ENCODE measurements at places on chromosomes 4 and X. TPM values are rescaled to one million over a fixed set of nuclear protein-coding genes. Genes with fewer than 3 reads are reported as not detected.

DNA sequence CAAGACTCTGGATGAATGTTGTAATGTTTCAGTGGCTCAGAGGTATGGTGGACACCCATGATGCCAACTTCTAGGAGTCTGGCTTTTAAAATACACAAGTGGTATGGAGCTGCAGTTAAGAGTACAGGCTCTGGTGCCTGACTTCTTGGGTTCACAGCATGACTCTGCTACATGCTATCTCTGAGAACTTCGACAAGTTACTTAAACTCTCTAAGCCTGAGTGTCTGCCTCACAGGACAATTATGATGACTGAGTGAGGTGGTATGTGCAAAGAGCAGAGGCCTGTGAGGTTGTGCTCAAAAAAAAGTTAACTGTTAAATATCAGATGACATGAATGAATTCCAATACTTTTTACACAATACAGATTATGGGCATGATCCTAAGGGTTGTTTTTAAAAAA is 90.9 kb upstream of the SRD5A3 start:
- H3K4me3 ChIP-seq, result no peak overlapping the region
- no peaks in the 10 kb centered on the region for H3K27me3 ChIP-seq
- DNase-seq, result no peak

- no peaks in the 10 kb centered on the region for H3K27me3 ChIP-seq
- H3K36me3 ChIP-seq, result no peaks in the 10 kb centered on the region
- H3K4me3 ChIP-seq, result no peak overlapping the region
Observed at GRCh38 chrX:72712094-72712755, 1.9 kb downstream of the PHKA1 start.

GRCh38 chr4:46937493-46937892 is 28.4 kb upstream of the COX7B2 start:
- no peak overlapping the region for H3K27ac ChIP-seq
- DNase-seq, result no peak
- H3K36me3 ChIP-seq, result no peaks in the 10 kb centered on the region
- no peak overlapping the region for H3K4me3 ChIP-seq
- H3K27me3 ChIP-seq, result no peaks in the 10 kb centered on the region

GRCh38 chr4:25575611-25576010 is 80.0 kb upstream of the SLC34A2 start:
- H3K4me3 ChIP-seq, result no peak overlapping the region
- no peaks in the 10 kb centered on the region for H3K4me1 ChIP-seq
- no peaks in the 10 kb centered on the region for H3K36me3 ChIP-seq
- no peak overlapping the region for H3K27ac ChIP-seq
- DNase-seq, result no peak
- no peaks in the 10 kb centered on the region for H3K27me3 ChIP-seq

- no peak for DNase-seq
- H3K4me3 ChIP-seq, result no peak overlapping the region
- H3K4me1 ChIP-seq, result no peaks in the 10 kb centered on the region
- no peaks in the 10 kb centered on the region for H3K36me3 ChIP-seq
Observed at GRCh38 chrX:35841872-35842271, 43.7 kb downstream of the MAGEB16 start.

NIPAL1 gene
- 32.1 TPM for total RNA-seq

HNRNPH2 gene
- total RNA-seq, result 37.3 TPM

- DNase-seq, result no peak
- H3K36me3 ChIP-seq, result no peaks in the 10 kb centered on the region
- H3K27ac ChIP-seq, result no peak overlapping the region
- H3K4me1 ChIP-seq, result no peaks in the 10 kb centered on the region
- H3K4me3 ChIP-seq, result no peak overlapping the region
Observed at GRCh38 chr4:40185830-40186664, 10.8 kb upstream of the RHOH start.

DNA sequence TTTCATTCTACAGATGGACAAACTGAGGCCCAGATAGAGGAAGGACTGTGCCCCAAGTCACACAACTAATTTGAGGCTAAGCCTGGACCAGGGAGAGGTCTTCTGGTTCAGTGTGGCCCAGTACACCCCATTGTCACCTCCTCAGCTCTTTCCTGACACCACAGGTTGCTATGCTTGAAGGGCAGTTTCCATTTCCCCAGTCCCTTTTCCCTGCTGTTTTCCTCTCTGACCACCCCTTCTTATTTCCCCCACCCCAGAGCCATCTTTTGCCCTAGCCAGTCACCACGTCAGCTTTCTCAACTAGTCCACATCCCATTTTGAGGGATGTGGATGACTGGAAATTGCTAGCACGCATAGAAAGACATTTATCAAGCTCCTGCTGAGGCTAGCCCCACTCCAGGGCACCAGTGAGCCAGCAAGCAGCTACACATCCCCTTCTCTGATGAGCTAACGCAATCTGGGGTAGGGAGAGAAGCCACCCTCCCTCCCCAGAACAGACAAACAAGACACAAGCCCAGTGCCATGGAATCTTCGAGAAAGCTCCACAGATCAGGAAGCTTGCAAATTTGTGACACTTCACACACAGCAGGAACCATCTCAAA is 1.3 kb downstream of the GABRE start:
- H3K36me3 ChIP-seq, result peaks cover 15% of the 10 kb centered on the region
- peak overlapping the region; percentile 88 for H3K27ac ChIP-seq
- no peaks in the 10 kb centered on the region for H3K27me3 ChIP-seq

GRCh38 chr4:185865901-185866328 is 53.9 kb upstream of the SORBS2 start:
- no peak overlapping the region for H3K4me3 ChIP-seq
- no peaks in the 10 kb centered on the region for H3K4me1 ChIP-seq
- DNase-seq, result no peak
- H3K27ac ChIP-seq, result no peak overlapping the region
- H3K36me3 ChIP-seq, result no peaks in the 10 kb centered on the region

DNA sequence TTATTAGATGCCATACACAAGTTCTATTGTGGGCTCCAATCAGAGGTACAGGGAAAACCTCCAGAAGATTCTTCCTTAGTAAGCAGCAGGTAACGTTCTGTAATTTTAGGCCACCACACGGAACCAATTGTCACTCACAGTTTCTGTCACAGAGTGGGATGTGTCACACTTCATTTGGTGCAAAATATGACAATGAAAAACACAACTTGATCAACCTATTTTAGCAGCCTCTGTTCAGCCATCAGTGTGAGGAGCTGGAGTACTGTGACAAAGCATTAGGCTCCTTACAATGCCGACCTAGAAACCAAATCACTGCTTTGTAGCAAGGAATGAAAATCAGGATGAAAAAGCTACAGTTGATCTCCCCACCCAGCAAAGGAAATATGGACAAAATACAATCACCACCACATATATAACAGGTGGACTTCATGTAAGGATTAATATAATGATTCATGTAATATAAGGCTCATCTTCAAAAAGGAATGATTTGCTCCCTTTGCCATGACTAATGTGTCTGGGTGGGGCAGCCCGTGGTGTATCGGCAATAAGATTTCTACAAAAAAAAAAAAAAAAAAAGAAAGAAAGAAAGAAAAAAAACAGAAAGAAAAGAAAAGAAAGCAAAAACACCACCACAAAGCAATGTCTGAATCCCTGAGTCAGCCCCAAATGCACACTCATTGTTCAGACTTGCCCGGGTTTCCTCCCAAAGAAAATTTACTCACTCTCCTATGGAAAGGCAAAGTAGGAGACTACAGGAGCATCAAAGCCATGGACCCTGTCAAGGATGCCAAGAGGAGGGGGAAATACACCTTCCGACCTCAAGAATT is 36.0 kb downstream of the SLC9A7 start:
- H3K4me1 ChIP-seq, result no peaks in the 10 kb centered on the region
- H3K4me3 ChIP-seq, result no peak overlapping the region
- H3K27ac ChIP-seq, result no peak overlapping the region
- no peaks in the 10 kb centered on the region for H3K36me3 ChIP-seq

DNA sequence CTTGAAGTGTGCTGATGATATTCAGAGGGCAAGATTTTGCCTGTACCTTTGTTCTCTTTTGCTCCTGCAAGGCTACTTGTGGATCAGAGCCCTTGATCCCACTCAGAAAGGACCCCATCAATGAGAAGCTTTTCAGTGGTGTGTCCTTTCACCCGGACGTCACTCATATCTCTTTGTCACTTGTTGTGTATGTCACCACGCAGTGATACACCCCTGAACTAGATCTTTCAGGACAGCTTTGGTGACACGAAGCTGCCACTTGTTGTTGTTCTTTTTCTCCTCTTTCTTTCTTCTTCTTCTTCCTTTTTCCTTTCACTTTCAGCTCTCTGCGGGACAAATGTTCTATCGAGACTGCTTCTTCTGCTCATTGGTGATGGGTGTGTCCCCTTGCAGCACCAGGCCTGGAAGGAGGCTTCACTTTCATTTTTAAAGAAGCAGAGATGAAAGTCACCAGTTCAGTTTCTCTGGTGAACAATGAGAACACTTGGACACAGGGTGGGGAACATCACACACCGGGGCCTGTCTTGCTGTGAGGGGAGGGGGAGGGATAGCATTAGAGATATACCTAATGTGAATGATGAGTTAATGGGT is 83.6 kb downstream of the NBDY start:
- H3K4me1 ChIP-seq, result peaks cover 16% of the 10 kb centered on the region
- peak overlapping the region; percentile 7 for H3K4me3 ChIP-seq
- H3K27ac ChIP-seq, result peak overlapping the region; percentile 66
- no peaks in the 10 kb centered on the region for H3K27me3 ChIP-seq
- DNase-seq, result no peak
- no peaks in the 10 kb centered on the region for H3K36me3 ChIP-seq

- no peaks in the 10 kb centered on the region for H3K4me1 ChIP-seq
- H3K4me3 ChIP-seq, result no peak overlapping the region
- DNase-seq, result no peak
- no peaks in the 10 kb centered on the region for H3K36me3 ChIP-seq
- no peaks in the 10 kb centered on the region for H3K27me3 ChIP-seq
Observed at GRCh38 chrX:30822764-30823163, 66.3 kb downstream of the TAB3 start.

DNA sequence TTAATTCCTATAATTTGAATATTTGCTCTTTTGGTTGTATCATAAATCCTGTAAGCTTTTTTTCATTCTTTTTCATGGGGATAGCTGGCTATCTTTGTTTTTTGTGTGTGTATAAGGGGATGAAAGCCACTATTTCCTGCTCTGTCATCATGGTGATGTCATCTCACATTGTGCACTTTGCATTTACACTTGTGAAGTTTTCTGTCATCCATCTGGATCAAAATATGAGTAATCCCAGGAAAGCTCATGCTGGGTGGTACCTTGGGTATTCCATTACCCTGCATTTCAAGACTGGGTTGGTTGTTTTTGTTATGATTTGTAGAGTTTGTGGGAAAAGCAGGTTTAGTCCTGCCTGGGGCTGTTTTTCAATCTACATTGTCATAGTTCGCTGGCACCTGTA is 367.3 kb downstream of the CHIC1 start:
- no peak overlapping the region for H3K27ac ChIP-seq
- no peaks in the 10 kb centered on the region for H3K36me3 ChIP-seq
- H3K27me3 ChIP-seq, result no peaks in the 10 kb centered on the region

MAGEA10 gene
- total RNA-seq, result not detected

RBM46 gene
- total RNA-seq, result not detected

DNA sequence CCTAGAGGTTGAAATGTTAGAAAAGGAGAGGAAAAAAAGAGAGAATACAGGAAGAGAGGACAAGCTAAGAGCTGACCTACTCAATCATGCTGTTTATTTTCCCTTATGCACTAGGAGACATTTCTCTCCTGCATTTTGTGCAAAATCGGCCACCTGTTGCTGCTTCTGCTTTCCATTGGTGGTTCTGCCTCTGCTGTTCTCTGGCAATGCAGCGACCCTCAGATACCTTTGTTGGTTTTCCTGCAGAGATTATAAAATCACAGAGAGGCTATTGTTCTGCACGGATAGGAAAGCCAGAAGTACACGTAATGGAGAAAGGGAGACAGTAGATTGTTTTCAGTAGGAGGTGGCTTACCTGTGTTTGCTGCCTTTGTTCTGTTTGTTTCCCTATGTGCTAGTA is 108.9 kb downstream of the UNC5C start:
- peak overlapping the region; percentile 38 for H3K27ac ChIP-seq
- H3K36me3 ChIP-seq, result no peaks in the 10 kb centered on the region
- no peaks in the 10 kb centered on the region for H3K27me3 ChIP-seq
- DNase-seq, result no peak
- no peaks in the 10 kb centered on the region for H3K4me1 ChIP-seq
- no peak overlapping the region for H3K4me3 ChIP-seq

EXOC1L gene
- not detected for total RNA-seq

DNA sequence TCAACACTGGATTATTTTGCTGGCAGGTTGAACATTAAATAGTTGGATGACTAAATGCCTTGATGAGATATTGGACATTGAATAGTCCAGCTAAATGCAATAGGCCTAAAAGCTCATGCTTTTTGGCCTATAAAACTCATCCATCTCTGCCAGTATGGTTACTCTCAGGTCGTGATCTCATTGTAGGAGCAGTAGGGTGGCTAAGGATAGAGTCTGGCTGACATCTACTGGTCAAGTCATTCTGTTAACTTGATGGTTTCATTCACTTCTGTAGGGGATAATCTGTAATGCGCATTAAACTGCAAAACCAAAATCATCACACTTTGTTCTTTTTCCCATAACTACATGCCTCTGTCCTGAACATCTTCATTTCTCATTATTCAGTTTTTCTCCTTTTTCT is 227.0 kb downstream of the DKK2 start:
- DNase-seq, result no peak
- H3K36me3 ChIP-seq, result no peaks in the 10 kb centered on the region
- H3K27me3 ChIP-seq, result no peaks in the 10 kb centered on the region
- no peaks in the 10 kb centered on the region for H3K4me1 ChIP-seq
- no peak overlapping the region for H3K4me3 ChIP-seq
- no peak overlapping the region for H3K27ac ChIP-seq

DNA sequence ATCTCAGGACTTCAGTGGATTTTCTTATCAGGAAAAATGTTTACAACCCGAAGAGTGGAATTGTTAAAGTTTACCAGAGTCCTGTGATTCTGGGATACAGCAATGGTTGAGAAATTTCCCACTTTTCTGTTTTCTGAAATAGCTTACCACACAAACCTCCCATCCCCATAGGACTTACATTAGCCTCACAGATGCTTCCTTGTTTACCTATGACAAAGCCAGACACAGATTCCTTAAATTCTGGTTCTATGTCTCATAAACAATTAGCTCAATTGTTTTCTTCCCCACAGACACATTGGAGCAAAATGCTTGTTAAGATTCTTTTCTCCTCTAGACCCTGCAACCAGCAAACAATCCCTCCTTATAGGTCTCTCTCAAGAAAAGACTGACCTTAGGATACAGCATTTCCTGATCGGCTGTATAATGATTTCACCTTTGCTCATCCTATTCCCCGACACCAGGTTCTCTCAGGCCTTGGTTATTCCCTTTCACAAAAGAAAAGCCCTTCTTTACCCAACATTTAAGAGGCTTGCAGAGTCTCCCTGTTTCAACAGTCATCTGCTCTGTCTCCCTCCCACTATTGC is 886.2 kb downstream of the ARAP2 start:
- no peak overlapping the region for H3K27ac ChIP-seq
- H3K4me1 ChIP-seq, result no peaks in the 10 kb centered on the region
- no peak for DNase-seq
- H3K36me3 ChIP-seq, result no peaks in the 10 kb centered on the region
- H3K4me3 ChIP-seq, result no peak overlapping the region

MAGEA3 gene
- total RNA-seq, result not detected

GRCh38 chr4:54082168-54082567 is 17.8 kb upstream of the CHIC2 start:
- H3K27ac ChIP-seq, result no peak overlapping the region
- no peak for DNase-seq
- H3K36me3 ChIP-seq, result no peaks in the 10 kb centered on the region
- peaks cover 3% of the 10 kb centered on the region for H3K4me1 ChIP-seq

GRCh38 chr4:53653484-53654053 is 62.3 kb upstream of the LNX1 start:
- H3K4me3 ChIP-seq, result no peak overlapping the region
- H3K4me1 ChIP-seq, result peaks cover 56% of the 10 kb centered on the region
- H3K27ac ChIP-seq, result peak overlapping the region; percentile 69
- H3K27me3 ChIP-seq, result no peaks in the 10 kb centered on the region
